ENCODE measurements at places on chromosomes 11 and 22.

DNA sequence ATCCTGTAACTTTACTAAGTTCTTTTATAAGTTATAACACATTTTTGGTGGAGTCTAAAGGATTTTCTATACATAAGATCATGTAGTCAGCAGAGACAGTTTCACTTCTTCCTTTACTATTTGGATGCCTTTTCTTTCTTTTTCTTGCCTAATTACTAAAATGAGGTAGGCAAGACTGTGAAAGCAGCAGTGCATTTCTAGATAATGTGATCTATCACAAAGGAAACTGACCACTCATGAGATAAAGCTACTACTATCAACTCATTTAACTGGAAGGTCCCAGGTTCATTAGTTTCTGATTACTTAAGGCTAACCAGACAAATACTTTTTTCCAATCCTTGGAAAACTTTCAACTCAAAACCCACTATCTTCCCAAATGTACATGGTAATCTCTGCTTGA is 196.2 kb upstream of the E2F8 start:
- DNase-seq = no peak

- peak; percentile 53 for DNase-seq
Observed at GRCh38 chr11:4539603-4540219, 5.3 kb upstream of the OR52M1 start.

DNA sequence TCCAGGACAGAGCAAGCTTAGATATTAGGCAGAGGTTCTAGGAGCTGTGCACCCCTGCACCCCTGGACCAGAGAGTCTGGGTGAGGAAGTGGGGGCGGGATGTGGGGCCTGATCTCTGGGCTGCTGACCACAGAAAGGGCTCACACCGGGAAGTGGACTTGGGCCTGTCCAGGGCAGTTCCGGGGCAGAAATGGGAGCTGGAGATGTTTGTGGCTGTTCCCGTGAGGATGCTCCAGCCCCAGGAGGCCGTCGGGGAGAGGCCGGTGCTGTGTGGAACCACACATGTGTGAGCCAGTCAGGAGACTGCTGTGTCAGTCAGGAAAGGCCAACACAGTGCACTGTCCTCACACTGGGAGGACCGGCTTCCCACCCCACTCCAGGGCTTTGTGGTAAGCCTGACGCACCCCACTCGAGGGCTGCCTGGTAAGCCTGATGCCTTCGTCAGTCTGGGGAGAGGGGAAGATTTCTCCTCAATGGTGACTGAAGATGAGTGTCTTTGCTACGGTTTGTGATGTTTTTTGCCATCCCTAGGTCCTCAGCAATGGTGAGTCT is 741.0 kb downstream of the BRD1 start:
- no peak for DNase-seq

GRCh38 chr11:102458548-102458947 is 6.0 kb upstream of the TMEM123 start:
- DNase-seq = no peak

GRCh38 chr11:64144587-64145472 is 21.1 kb downstream of the MACROD1 start:
- no peak for DNase-seq

DNA sequence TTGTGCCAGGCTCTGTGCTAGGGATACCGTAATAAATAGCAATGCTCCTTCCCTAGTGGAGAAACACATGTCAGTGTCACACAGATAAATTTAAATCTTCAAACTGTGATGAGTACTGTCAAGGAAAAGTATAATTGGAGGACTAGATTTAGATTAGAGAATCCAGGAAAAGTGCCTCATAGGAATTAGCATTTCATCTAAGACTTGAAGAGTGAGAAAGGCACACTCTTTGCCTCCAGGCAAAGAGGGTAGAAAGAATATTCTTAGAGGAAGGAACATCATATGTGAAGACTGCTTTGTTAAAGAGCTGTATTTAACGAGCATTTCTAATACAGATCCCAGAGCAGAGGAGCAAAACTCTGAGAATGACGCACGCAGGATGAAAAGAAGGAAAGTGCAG is 30.9 kb downstream of the ART5 start:
- no peak for DNase-seq

DNA sequence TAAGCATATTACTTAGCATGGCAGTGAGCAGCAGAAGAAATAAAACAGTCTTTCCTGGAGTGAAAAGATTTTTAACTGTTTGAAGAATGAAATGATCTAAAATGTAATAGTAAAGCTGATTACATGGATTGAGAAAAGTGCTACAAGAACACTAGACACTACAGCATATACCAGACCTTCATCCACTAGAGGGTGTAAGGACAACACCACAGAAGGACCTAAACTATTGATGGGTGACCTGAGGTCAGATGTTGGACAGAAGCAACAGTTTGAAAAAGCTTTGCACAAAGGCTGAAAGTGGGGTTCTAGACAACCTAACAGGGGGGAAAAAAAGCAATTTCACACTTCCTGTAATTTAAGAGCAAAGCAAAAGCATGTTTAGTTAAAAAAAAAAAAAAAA is 97.7 kb downstream of the RBFOX2 start:
- peak; percentile 92 for DNase-seq

- no peak for DNase-seq
Observed at GRCh38 chr11:115743719-115744118, 239.5 kb upstream of the CADM1 start.

DNA sequence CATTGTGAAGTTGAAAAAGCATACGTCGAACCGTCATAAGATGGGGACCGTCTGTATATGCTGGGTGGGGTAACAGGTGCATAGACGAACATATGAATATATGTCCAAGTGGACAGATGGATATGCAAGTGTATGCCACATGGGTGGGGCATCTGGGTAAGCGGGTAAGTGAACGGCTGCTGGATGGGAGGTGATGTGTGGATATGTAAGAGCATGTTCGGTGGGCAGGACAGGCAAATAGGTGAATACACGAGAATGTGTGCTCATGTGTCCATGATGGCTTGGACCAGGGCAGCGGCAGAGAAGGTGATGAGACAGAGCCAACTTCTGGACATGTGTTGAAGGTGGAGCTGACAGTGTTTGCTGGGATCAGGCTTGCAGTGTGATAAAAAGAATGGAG is 12.0 kb downstream of the IFITM10 start:
- no peak for DNase-seq

DNA sequence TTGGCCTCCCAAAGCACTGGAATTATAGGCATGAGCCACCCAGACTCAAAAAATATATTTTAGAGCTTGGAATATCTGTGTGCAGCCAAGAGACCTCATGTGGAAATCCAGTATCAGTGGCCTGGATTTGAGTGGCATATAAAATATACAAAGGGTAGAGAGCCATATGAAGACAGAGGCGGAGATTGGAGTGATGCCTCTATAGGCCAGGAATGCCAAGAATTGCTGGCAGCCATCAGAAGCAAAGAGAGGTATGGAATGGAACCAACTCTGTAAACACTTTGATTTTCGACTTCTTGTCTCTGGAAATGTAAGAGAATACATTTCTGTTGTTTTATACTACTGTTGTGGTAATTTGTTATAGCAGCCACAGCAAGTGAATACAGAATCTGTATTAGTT is 123.0 kb downstream of the PLEKHA7 start:
- DNase-seq = no peak

- DNase-seq = no peak
Observed at GRCh38 chr11:89490602-89490980, 584 bp downstream of the NOX4 start.

DNA sequence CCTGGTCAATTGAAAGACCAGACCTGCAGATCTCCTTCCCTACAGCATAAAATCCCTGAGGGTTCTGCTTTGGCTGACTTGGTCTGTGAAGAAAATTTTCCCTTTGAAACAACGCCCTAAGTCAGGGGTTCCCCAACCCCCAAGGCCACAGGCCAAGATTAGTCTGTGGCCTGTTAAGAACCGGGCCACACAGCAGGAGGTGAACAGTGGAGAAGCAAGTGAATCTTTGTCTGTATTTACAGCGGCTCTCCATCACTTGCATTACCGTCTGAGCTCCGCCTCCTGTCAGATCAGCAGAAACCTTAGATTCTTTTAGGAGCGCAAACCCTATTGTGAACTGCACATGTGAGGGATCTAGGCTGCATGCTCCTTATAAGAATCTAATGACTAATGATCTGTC is 38.2 kb downstream of the CCDC83 start:
- DNase-seq = peak; percentile 8

- DNase-seq = no peak
Observed at GRCh38 chr22:38921806-38922205, 35.6 kb upstream of the APOBEC3A start.

DNA sequence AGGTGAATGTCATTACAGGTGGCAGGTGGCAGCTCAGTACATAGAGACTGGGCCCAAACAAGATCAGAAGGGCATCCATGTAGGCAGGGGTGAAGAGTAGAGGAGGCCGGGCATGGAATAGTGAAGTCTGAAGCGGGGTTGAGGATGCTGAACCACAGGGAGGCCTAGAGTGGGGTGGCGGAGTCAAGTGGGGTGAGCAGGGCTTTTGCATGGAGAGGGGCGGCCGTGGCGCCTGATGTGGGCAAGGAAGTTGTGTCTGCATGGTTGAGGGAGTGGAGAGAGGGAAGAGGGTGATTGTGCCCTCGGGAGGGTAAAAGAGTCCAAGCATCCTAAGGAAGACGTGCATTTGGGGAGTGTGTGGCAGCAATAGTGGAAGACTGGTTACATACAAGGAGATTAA is 14.4 kb downstream of the DDB2 start:
- DNase-seq = no peak

GRCh38 chr11:92917927-92918326 is 51.5 kb upstream of the MTNR1B start:
- DNase-seq = no peak

GRCh38 chr22:43878079-43878795 is 13.6 kb downstream of the PNPLA5 start:
- DNase-seq = no peak

GRCh38 chr11:122046846-122047245 is 69.2 kb downstream of the BLID start:
- peak; percentile 58 for DNase-seq

- peak; percentile 94 for DNase-seq
Observed at GRCh38 chr11:72758304-72758689, 6.1 kb upstream of the ARAP1 start.

DNA sequence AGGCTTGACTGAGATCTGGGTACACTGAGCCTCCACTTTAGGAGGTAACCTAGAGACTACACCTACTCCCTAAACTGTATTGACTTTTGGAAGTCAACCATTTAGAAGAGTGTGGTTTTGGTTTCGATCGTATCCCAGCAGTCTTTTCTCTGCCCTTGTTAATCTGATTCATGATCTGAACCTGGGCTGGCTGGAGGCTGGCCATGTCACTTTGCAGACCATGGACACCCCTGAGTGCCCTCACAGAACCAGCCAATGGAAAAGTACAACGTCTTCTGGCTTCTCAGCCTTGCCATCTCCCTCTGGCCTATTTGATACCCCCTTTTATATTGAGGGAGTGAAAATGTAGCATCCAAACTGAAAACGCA is 10.8 kb downstream of the EHF start:
- no peak for DNase-seq

GRCh38 chr11:60836866-60837515 is 4.9 kb upstream of the CCDC86 start:
- DNase-seq = no peak

DNA sequence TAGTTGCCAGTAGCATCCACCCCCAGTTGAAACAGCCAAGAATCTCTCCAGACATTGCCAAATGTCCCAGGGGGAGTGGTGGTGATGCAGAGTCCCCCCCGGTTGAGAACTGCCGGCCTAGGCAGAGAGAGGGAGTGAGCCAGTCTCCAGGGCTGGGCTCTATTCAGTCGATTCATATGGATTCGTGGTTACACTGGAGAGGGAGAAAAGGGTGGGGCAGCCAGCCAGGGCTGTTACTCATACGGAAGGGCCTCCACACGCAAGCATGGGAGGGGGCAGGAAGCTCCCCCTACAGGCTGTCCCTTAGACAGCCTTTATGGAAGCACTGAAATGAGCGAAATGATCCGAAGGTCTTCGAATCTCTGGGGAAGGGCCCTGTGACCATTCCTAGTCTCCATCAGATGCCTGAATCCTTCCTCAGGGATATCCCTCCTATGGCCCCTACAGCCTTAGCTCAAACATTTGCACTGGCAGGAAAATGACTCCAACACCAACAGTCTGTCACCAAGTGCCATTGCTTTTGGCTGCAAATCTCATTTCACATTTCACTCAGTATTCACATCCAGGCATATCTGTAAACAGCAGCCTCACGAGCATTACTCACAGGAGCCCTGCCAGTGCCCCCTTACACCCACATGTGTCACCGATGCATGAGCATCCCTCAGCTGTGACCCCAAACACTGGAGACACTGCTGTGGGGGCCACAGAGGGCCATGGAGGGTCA is 18.4 kb upstream of the TLCD5 start:
- DNase-seq = peak; percentile 69

DNA sequence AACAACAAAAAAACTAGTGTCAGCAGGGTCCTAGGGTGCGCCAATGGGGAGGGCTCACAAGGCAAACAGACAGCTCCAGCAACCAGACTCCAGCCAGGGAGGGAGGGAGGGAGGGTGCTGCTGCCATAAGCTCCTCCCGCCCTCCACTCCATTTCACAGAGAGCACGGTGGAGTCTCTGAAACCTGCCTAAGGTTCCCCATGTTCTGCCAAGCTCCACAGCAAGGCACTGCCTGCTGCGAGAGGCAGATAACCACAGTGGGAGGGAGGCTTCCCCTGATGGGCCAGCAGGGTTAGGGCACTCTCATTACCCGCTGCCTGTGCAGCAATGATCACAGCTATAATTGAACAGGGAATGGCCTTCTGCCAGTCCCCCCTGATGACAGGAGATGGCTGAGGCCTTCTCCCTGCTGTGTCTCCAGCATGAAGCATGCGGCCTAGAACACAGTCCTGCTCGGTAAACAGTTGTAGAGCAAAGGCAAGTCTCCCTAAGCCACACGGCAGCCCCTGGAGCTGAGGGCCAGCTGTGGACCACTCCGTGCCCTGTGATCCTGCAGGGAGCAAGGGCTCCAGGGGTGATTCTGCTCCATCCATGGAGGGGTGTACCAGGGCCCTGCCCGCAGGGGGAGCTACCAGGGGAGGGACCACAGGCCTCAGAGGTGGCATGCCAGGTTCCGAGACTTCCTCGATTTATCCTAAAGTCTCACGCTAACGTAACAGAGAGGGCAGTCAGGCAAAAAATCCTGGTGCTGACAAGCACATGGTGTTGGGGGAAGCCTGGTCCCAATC is 42.9 kb downstream of the PC start:
- DNase-seq = peak; percentile 91

DNA sequence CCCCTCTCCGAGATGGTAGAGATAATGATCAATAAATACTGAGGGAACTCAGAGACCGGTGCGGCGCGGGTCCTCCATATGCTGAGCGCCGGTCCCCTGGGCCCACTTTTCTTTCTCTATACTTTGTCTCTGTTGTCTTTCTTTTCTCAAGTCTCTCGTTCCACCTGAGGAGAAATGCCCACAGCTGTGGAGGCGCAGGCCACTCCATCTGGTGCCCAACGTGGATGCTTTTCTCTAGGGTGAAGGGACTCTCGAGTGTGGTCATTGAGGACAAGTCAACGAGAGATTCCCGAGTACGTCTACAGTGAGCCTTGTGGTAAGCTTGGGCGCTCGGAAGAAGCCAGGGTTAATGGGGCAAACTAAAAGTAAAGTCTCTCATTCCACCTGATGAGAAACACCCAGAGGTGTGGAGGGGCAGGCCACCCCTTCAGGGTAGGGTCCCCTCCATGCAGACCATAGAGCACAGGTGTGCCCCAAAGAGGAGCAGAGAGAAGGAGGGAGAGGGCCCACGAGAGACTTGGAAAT is 43.2 kb downstream of the IGLL1 start:
- no peak for DNase-seq

- no peak for DNase-seq
Observed at GRCh38 chr11:7524462-7525235, 10.8 kb downstream of the PPFIBP2 start.

GRCh38 chr11:121417055-121417551 is 35.0 kb upstream of the SORL1 start:
- DNase-seq = peak; percentile 90

Data from choroid plexus epithelial cell (primary cell).